LHCN-M2 (cell line): ENCODE measurements at places on chromosomes 3 and 15. TPM values are rescaled to one million over a fixed set of nuclear protein-coding genes. Genes with fewer than 3 reads are reported as not detected.

DNA sequence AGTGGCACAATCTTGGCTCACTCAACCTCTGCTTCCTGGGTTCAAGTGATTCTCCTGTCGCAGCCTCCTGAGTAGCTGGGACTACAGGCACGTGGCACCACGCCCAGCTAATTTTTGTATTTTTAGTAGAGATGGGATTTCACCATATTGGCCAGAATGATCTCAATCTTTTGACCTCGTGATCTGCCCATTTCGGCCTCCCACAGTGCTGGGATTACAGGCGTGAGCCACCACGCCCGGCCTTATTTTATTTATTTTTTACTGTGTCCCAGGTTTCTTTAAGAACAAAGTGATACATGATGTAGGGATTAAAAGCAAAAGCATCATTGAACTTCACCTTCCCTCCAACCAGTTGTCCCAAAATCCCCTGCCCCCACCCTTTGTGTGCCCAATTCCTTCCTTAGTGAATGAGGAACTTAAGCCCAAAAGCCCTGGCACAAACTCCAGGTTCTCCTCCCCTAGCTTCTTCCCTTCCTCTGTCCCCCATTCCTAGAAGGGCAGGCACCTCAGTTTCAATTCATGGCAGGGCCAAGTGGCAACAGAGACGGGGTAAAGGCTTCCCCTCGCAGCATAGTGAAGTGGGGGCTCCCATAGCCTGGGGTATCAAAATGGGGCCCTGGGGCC lies 23.7 kb upstream of the RPN1 start:
- DNase-seq, result no peak

The C3orf33 gene
- 3.4 and 4.1 TPM in 2 replicates for total RNA-seq

- DNase-seq, result peak; percentile 10
Measured at GRCh38 chr3:23052620-23053019, 150.5 kb upstream of the UBE2E2 start.

DNA sequence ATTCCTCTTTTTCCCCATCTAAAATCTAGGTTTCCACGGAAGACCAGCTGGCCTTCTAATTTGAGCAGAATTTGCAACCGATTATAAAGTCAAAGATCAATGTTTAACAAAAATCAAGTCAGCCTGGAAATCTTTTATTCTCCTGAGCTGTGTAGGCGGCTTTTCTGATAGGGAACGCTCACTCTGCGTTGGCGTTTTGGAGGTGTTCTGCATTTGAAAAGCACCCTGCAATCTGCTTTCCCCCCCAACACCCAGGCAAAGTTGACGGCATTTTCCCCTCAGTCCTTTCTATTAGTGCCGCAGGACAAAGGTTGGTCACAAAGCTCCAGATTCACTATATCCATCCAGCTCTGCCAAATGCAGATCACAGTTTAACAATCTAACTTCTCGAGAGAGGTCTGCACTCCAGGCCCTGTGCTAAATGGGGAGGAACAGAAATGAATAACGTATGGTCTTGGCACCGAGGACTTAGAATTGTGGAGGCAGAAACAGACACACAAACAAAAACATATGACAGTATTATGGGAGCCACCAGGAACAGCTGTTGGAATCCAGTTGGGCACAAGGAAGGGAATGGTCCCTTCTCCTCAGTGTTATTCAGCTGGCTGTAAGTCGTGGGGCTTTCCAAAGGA lies 50.4 kb upstream of the LARS2 start:
- DNase-seq, result no peak

DNA sequence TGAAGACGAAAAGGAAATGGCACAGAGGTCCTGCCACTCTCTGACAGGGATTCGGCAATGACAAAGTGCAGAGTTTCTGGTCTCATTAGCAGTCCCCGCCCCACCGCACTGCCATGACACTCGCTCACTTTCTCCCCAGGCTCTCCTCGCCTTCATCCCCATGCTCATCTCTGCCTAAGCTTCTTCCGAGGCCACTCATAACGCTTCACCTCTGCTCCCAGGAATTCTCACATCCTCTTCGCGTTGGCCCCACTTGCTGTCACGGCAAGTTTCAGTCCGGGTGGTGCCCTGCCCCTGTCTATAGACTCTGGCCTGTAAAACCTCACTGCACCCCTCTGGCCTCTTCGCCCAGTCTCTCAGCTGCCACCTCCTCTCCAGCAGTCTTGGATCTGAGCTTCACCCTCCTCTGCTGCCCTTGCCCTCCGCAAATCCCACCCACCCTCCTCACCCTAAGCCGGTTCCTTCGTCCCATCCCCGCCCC lies 654 bp downstream of the RUBCN start:
- DNase-seq, result no peak

DNA sequence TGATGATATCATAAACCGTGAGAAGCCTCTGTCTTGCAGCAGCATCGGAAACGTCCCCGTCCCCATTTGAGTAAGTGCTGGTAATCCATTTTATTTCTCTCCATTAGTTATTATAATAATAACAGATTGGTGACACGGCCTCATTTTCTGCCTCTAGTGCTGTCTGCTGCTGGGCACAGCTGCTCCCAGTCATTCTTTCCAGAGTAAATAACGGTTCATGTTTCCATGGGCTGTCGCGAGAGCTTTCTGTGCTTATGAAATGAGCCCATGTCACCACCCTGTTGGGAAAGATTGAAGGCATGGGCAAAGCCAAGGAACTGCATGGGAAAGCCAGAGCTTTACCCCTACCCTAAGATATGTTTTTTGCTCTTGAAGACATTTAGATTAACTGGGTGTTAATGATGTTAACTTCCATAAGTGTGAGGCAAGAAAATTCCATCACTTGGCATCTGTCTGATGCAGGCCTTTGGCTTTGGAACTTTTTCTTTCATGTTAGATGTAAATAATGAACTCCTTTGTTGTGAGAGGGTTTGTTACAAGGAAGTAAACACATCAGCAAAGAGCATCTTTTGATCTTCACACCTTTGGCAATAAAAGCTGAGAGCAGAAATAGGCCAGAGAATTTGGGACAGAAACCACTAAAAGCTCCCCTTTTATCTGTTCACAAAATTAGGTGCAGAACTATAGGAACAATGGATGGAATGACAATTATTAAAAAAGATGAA lies 141.8 kb downstream of the FILIP1L start:
- DNase-seq, result peak; percentile 53

- peak; percentile 34 for DNase-seq
Measured at GRCh38 chr3:105516972-105517371, 150.3 kb downstream of the ALCAM start.

DNA sequence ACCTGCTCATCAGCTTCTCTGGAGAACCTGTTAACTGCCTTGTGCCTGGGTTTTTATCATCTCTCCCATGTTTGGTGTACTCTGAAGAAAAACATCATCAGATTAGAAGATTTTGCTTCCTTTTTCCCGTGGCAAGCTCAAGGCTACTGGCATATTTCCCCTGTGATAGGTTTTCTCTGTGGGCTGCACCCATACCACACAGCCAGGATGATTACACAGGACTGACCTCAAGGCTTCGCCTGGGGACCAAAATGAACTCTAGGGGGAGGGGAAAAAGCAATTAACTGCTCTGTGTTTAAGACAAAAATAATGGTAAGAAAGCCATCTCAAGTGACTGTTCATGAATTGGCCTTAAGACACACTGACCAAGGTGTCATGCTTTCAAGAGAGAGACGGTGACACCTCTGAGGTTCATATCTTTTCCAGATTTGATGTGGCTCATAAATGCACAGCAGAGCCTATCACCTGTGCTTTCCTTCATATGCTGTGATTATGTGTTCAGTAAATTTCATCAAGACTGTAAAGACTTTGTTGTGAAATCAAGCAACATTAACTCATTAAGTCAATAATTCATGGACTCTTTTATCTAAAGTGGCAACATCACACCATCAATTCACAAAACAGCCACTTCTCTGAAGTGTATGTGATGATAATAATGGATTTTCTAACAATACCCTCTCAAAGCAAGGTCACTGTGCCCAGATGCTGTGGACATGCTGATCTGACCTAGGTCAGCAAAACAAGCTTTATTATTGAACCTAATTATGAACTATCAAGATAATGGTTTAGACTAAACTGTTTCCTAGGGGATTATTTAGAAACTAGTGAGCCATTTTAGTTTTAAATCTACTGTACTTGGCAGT lies 427.9 kb downstream of the WDR72 start:
- no peak for DNase-seq

The FRMD4B gene
- total RNA-seq, result 2.6 and 5.6 TPM in 2 replicates

The MCTP2 gene
- total RNA-seq, result 0.13 TPM in 1 of 2 replicates, not detected in the other

The PCLAF gene
- 87.3 and 126 TPM in 2 replicates for total RNA-seq

The GRK7 gene
- not detected in 2 replicates for total RNA-seq
